GM23338 (cell line): ENCODE measurements at places on chromosomes 5 and 9.

GRCh38 chr9:89880721-89881120 lies 275.9 kb downstream of the GADD45G start:
- no peak for DNase-seq

- no peak for DNase-seq
Observed at GRCh38 chr5:168012006-168012405, 279.4 kb upstream of the WWC1 start.

DNA sequence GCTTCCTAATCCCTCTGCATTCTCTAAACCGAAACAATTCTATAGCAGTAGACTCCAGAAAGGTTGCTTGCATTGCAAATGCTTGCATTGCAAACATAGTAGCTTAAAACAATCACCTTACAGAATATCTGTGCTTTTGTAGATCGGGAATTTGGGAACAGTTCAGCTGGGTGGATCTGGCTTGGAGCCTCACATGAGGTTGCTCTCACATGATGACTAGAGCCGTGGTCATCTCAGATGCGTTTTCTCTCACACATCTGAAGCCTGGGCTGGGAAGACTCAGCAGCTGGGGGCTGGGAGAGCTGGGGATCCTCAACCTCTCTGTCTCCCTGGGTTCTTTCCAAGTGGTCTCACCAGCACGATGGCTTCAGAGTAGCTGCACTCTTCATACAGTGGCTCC lies 127.8 kb downstream of the MSX2 start:
- no peak for DNase-seq

- DNase-seq: no peak
Observed at GRCh38 chr5:24188216-24188925, 456.4 kb downstream of the CDH10 start.

DNA sequence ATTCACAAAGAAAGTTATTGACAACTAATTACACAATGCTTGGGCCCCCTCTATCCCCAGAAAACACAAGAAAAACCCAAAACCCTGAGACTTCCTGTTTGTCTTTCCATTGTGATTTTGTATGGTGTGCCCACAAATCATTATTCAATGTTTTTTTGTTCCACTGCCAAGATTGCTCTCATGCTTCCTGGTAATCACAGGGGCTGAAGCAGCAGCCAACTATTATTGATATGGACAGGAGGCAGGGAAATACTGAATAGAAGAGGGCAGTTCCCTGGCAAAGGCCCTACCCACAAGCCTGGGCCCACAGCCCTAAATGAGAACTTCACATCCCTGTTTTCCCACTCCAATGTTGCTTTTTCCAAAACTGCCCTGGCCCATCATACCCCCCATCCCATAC lies 21.5 kb upstream of the RFK start:
- no peak for DNase-seq
